ENCODE measurements at places on chromosomes 16 and 17.

- no peak for DNase-seq
Observed at GRCh38 chr17:78441271-78441971, 63.0 kb downstream of the PGS1 start.

- no peak for DNase-seq
Observed at GRCh38 chr16:5366126-5366525, 268.5 kb upstream of the EEF2KMT start.

DNA sequence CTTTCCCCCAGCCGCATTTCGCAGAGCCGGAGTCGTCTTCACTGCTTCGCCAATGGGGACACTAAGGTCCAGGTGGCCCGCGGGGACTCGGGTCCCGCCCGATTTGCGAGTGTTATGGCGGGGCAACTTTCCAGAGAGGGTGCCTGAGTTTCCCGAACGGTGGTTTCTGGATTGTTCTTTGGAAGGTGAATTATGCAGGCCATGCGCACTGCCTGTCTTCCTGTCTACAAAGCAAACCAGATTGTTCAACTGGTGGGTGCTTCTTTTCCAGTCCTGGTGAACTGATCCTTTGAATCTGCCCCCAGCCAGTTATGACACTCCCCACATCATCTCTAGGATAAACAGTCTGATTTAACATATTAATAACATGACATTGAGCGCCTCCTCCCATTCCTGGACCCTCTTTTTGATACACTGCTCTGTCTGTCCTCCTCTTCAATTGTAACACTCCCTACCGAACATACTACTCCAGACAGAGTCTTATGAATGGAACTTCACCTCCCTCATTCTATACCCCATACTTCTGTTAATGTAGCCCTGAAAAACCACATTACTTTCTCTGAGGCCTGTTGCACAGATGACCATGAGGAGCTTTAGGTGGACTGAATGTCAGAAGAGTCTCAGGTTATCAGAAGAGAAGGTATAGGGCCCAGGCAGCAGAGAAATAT, 159.0 kb downstream of the RAB11FIP4 start:
- no peak for DNase-seq

- DNase-seq: no peak
Observed at GRCh38 chr16:76294396-76295214, 17.4 kb downstream of the CNTNAP4 start.

DNA sequence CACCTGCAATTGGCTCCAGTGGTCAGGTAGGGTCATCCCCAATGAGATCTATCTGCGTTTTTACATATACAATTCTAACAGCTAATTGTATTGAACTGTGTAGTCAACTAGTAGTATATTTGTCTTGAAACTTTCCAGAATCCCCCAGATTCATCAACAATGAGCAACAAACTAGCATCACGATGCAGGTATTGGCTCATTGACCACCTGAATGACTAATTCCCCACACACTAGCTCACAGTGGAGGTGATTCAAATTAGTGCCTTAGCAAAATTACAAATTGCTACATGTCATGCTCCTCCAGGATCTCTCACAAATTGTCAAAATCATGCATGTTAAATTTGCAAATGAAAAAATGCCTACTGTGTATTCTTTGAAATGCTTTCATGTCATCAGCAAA, 62.8 kb upstream of the MPHOSPH6 start:
- no peak for DNase-seq

Measured in stimulated activated CD8-positive, alpha-beta memory T cell treated with anti-CD3 and anti-CD28 coated beads, Interleukin-4, amount 100 ng/mL, for 48 hours (primary cell).